ENCODE measurements at places on chromosomes 1 and 21.

GRCh38 chr1:10553118-10553517, 78.4 kb downstream of the PEX14 start:
- peak; percentile 33 for DNase-seq

- no peak for DNase-seq
Observed at GRCh38 chr1:59549066-59549837, 252.4 kb downstream of the FGGY start.

- DNase-seq, result no peak
Observed at GRCh38 chr21:32545948-32546441, 39.3 kb downstream of the TCP10L start.

DNA sequence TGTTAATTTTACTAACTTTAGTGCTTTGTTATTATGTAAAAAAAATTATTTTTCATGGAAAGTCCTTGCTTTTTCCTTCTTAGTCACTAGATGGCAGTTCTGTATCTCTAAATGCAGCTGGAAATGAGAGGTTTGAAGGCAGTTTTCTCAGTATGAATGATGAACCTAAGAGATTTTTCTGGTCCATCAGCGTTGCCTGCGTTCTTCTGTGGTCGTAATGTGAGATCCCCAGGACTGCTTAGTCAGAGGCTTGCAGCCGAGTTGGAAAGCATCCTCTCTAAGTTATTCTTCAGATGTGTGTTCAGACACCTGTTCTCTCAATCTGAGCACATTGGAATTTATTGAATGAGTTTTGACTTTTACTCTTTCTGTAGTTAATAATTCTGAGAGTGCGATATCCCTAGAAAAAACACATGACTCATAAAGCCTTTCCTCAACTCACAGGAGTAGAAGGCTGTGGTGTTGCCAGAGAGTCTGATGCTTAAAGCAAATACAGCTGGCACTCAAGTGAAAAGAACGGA, 99.3 kb downstream of the FMN2 start:
- peak; percentile 58 for DNase-seq

GRCh38 chr21:24938573-24938972, 668.7 kb downstream of the MRPL39 start:
- peak; percentile 7 for DNase-seq

All from NCI-H82 (cell line).